ENCODE measurements at places on chromosomes 11 and 22.

DNA sequence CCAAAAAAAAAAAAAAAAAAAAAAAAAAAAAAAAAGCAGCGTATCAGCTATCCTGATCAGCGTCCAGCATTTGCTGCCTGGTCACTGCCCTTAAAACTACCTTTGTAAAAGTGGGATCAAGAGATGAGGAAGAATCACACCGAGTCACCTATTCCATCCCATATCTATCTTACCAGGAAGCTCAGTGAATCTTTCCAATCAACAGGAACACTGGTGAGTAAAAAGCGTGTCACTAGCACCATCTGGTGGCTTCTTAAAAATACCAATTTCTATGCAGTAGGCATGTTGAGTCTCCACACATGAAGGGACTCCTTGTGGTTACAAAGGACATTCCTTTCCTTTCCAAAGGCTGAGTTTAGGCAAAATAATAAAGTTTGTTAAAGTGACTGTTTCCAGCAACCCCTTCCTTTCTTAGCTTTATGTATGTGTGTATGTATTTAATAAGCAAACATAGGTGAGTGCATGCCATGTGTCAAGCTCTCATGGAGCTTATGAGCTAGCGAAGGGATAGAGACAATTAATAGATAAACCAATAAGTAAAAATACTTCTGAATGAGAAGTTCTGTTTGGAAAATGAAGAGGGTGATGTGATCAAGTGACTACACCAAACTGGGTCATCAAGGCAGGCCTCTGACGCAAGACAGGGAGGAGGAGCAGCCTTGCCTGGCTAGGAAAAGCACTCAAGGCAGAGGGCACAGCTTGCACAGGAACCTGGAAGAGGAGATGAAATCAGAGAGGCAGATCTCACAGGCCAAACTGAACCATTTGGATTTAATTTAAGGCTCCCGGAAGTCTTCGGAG lies 13.9 kb upstream of the TP53AIP1 start:
- peak; percentile 61 for DNase-seq

DNA sequence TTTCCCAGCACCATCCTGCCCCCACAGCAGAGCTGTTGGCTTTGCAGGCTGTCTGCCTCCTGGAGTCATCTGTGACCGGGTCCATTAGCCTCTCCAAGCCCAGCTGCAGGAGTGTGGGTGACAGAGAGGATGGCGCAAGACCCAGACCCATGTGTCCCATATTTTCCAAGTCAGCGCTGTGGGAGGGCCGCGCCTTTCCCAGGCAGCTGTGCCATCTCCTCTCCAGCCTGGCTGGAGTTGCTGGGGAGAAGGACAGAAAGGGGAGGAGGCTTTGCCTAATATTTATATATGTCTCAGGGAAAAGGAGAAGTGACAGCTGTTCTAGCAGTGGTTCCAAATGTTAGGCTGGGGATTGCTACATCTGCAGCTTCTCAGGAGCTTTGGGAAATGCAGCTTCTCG lies 15.7 kb downstream of the DTX4 start:
- no peak for DNase-seq

DNA sequence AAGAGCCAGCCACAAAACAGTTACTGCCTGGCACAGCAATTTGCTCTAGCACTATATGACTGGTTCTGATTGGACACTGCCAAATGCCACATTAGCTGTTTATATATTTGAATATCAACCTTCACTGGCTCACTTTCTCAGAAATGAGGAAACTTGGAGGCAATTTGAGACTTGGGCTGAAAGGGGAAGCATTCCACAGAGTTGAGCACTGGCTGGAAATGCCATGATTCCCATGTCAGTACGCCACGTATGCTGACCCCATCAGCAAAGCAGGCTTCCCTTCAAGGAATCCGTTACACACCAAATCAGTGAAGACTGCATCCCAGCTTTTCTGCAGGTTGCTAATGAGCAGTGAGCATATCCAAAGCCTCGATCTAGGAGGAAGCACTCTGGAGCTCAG lies 34.7 kb downstream of the GALNT18 start:
- DNase-seq, result no peak

- DNase-seq, result no peak
These were observed 17.0 kb downstream of the MICAL2 start for GRCh38 chr11:12127206-12127898.

- no peak for DNase-seq
These were observed 339.7 kb upstream of the B3GAT1 start for GRCh38 chr11:134751766-134752165.
